ENCODE measurements at places on chromosomes 4 and X.

DNA sequence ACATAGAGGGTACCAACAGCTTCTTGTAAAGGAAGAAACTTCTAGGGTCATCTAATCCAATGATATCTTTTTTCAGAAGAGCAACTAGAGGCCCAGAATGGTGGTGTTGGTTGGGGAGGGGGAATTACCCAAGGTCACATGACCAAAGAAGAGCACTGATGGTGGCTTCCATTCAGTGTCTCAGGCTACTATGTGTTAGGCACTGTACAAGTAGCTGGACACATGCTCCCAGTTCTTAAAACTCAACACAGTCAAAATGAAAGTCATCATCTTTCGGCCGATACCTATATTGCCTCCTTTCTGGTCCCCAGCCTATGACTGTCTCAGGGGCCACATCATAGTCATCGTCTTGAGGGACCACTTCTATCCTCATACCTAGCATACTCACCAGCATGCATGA is 88.1 kb downstream of the ARHGAP6 start:
- no peak for DNase-seq

DNA sequence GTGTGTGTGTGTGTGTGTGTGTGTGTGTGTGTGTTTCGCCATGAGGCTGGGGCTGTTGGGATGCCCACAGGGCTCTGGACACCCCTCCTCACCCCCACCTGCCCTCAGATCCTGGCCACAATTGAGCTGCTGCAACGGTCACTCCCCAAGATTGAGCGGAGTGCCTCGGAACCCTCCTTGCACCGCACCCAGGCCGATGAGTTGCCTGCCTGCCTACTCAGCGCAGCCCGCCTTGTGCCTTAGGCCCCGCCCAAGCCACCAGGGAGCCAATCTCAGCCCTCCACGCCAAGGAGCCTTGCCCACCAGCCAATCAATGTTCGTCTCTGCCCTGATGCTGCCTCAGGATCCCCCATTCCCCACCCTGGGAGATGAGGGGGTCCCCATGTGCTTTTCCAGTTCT is 10.2 kb downstream of the ARAF start:
- no peak for DNase-seq

- DNase-seq: no peak
Observed at GRCh38 chr4:6321361-6321760, 51.7 kb downstream of the WFS1 start.

GRCh38 chrX:40174854-40175510 is 77.2 kb upstream of the BCOR start:
- DNase-seq: peak; percentile 50

- DNase-seq: no peak
Observed at GRCh38 chr4:52999626-53000025, 137.5 kb downstream of the RASL11B start.

GRCh38 chr4:149995134-149995756 is 83.0 kb upstream of the DCLK2 start:
- no peak for DNase-seq

DNA sequence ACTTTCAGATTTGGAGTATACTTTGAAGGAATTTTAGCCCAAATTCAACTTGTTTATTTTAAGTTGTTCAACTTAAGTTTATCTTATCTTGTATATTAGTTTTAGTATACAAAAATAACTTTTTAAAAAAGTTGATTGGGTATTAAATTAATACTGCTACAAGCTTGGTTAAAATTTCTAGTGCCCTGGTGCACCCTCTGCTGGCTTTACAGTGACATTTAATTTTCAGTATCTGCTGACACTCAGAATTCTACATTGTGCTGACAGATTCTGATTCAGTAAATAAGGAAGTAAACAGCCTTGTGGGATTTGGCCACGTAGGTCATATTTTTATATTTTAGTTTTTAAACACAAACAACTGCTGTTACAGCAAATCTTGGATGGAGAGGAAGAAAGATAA is 2.9 kb downstream of the EDA start:
- DNase-seq: peak; percentile 55

GRCh38 chrX:40282946-40283660 is 185.3 kb upstream of the BCOR start:
- DNase-seq: no peak

- peak; percentile 49 for DNase-seq
Observed at GRCh38 chrX:54492340-54492739, 3.7 kb downstream of the FGD1 start.

DNA sequence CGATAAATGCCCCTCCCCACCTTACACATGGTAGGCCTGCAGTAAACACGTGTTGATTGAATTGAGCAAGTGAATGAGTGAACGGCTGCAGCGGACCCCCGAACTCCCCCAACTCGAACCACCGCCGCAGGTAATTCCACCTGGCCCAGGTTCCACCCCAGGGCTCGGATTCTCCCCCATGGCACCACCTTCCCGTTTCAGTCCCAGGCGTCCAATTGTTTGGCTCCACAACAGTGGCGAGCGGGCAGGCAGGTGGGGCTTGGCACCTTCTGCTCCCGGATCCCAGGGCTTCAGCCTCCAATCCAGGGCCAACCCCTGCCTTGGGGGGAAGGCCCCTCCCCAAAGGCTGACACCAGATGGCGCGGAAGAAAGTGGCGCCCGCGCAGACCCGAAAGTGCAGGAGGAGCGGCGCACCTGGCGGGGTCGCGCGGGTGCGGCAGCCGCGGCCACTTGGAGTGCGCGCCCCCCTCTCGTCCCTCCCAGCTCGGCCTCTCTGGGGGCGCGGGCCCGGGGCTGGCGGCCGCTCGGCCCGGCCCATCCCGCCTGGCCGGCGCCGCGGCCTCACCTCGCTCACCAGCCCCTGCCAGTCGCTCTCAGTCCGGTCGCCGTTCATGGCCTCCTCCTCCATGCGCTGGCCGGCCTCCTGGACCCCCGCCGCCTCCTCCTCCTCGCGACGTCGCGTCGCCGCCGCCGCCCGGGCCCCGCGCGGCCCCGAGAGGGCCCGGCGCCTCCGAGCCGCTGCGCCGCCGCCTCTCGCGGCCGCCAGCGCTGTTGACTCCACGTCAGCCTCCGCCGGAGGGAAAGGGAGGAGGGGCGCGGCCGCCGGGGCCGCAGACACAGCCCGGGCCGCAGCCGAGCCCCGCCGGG is at the start of gene CCDC149:
Gene CCDC149 (minus strand): TSS at position 791 of the 867 bp plus-strand sequence. CDS start 178 bp downstream, at position 613.
- peak; percentile 56 for DNase-seq

- DNase-seq: peak; percentile 47
Observed at GRCh38 chr4:83115000-83115399, 471 bp upstream of the PLAC8 start.

DNA sequence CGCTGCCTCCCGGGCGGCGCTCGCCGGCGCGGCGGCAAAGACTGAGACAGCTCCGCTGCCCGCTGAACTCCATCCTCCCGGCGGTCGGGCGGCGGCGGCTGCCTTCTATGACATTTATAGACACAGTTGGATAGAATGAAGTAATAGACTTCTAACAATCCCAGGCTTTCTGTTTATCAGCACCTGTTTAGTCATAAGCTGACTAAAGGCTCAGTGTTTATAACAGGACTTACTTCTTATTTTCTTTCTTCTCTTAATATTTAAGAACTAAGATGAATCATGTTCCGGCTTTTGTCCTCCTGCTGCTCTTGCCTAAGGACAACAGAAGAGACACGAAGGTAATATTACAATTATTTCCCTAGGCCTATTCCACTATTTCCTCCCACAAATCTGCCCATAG is 3.9 kb downstream of the ARL13A start:
- peak; percentile 76 for DNase-seq

- no peak for DNase-seq
Observed at GRCh38 chrX:97638621-97639020, 754.9 kb downstream of the RPA4 start.

DNA sequence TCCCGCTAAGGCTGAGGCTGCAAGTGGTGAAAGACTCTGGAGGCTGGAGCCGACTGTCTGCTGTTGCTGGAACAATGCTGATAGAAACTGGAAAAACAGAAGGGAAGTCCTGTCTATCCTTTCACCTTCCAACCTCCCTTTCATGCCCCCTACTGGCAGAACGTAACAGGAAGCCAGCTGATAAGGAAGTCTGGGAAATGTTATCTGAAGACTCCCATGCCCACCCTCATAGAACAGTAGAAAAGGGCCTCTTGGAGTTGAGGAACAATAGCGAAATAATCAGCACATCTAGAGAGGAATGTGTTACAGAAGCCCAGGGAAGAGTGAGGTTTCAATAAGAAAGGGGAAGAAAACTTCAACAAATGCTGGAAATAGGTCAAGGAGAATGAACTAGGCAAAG is 117.1 kb upstream of the DKK2 start:
- DNase-seq: peak; percentile 43

- peak; percentile 3 for DNase-seq
Observed at GRCh38 chr4:62232814-62233213, 1032.7 kb downstream of the ADGRL3 start.

DNA sequence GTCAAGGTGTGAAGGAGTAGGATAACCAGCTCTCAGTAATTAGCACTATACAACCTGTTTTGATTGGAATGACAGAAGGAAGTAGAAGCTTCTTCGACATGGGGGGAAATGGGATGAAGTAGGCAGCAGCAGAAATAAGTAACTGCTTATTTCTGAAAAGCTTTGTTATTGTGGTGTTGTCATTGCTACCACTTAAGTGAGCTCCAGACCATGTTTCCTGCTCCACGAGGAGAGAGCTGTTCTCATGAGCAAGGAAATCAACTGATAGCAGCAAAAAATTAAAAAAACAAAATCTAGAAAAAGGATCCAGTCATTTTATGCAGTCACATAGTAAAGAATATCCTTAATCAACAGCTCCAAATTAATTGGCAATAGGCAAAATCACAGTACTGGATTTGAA is 106.1 kb upstream of the TLL1 start:
- no peak for DNase-seq

DNA sequence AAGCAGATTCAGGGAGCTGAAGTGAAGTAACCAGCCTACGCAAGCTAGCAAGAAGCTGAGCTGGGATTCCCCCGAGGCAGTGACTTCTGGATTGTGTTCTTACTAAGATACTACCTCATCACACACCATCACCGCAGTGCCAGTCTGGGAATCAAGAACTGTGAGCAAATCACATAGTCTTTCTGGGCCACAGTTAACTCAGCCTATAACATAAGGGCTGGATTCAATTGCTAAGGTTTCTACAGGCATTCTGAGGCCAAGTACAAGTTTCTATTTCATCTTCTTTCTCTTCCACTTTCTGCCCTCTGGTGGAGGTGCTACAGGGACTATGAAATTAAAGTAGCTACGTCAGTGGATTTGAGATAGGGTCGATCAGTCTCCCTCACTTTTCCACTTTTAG is 1.4 kb upstream of the CORIN start:
- peak; percentile 50 for DNase-seq

- peak; percentile 1 for DNase-seq
Observed at GRCh38 chr4:180636696-180637404, 1606.4 kb upstream of the TENM3 start.

DNA sequence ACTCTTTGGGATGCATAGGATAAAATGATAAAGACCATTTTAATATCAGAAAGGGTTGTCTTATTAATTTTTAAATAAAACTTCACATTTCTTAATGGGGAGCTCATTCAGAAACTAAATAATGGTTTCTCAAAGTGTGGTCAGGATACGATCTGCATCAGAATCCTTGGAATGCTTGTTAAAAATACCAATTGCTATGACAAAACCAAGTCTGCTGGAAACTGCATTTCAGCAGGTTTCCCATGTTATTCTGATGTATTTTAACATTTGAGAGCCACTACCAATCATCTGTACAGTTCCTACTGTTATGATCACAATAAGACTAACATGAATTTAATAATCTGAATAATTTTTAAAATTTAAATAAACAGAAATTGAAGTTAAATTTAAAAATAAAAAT is 115.1 kb downstream of the SOWAHB start:
- DNase-seq: peak; percentile 83

GRCh38 chr4:83563998-83564397 is 28.1 kb downstream of the GPAT3 start:
- no peak for DNase-seq

- DNase-seq: peak; percentile 8
Observed at GRCh38 chr4:141074098-141074878, 59.0 kb downstream of the RNF150 start.

- DNase-seq: peak; percentile 55
Observed at GRCh38 chrX:153460826-153461225, 9.6 kb downstream of the HAUS7 start.

DNA sequence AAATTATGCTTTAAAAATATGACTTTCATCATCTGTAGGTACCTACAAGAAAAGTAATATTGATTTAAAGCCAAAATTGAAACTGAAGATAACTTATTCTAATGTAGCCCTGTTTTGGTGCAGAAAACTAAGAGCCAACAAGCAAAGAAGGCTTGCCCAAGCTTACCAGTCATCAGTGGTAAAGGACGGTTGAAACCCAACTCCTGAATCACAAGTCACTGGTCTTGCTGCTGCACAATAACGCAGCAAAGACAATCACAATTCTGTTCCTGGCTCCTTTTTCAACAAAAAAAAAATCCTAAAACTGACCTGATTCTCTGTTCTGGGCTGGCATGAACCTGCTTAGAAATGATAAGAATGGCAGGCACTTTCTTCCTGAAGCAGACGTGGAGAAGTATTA is 34.5 kb downstream of the WDFY3 start:
- no peak for DNase-seq

DNA sequence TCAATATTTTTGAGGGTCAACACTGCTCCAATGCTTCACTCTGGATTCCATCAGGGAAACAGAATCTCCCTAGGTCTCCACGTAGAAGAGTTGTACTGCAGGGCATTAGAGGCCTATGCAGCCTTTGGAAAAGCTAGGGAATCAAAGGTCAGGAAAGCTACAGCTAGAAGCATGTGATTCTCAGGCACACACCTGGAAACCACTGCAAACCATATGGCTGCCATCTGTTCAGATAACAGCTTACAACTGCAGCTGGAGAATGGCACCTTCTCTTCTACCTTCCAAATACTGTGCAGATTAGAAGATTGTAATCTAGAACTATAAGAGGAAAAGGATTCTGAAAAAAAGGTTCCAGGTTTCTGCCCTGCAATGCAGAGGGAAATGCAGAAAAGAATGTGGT is 60.6 kb downstream of the BTC start:
- no peak for DNase-seq

- peak; percentile 4 for DNase-seq
Observed at GRCh38 chrX:54413753-54414152, 26.5 kb upstream of the TSR2 start.

- peak; percentile 73 for DNase-seq
Observed at GRCh38 chrX:41921492-41922430, 1.6 kb downstream of the CASK start.

DNA sequence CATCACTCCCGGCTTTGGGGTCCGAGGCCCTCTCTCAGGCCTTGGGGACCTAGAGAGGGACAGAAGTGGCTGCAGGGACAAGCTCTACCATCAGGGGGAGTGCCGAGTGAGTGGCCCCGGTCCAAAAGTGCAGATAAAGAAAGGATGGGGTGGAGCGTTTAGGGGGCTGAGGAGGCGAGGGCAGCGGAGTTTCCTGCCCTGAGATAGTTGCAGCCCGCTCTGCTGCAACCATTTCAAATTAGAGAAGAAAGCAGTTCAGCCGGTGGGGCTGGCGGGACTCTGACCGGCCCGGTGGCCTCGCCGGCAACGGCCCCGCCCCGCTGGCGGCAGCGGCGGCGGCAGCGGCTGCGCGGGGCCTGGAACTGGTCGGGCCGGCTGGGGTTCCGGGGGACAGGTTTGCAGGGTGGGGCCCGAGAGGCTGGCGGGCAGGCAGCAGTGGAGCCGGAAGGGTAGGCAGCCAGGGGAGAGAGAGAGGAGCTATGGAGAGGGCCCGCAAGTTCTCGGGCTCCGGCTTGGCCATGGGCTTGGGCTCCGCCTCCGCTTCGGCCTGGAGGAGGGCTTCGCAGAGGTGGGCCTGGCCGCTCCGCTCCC is 7.6 kb downstream of the DLG3 start:
- DNase-seq: peak; percentile 44
